ENCODE measurements at places on chromosomes 1 and 21.

- DNase-seq = peak; percentile 75
Measured at GRCh38 chr1:32761253-32761877, 55.8 kb downstream of the YARS1 start.

- DNase-seq = no peak
Measured at GRCh38 chr1:28744184-28744583, 7.4 kb downstream of the YTHDF2 start.

GRCh38 chr1:223820971-223821370 is 24.8 kb downstream of the TP53BP2 start:
- DNase-seq = no peak

GRCh38 chr1:156677616-156678596 is 699 bp upstream of the NES start:
- DNase-seq = peak; percentile 86

GRCh38 chr1:29975036-29975694 is 738.8 kb downstream of the PTPRU start:
- DNase-seq = peak; percentile 57

DNA sequence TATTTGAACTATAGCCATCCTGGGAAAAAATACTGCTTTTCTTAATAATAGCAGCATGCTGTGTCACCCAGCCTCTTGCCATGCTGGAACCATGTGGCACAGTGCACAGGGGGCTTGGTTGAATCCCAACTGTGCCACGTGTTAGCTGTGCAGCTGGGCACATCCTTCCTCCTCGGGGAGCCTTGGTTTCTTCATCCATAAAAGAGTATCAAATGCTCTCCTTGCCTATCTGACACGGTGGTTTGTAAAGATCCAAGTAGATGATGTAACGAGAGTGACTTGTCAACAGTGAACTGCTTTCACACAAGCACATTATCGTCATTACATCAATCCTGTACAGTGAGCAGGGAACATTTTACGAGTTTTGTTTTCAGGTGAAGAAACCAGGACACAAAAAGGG is 24.4 kb downstream of the VASH2 start:
- DNase-seq = no peak

DNA sequence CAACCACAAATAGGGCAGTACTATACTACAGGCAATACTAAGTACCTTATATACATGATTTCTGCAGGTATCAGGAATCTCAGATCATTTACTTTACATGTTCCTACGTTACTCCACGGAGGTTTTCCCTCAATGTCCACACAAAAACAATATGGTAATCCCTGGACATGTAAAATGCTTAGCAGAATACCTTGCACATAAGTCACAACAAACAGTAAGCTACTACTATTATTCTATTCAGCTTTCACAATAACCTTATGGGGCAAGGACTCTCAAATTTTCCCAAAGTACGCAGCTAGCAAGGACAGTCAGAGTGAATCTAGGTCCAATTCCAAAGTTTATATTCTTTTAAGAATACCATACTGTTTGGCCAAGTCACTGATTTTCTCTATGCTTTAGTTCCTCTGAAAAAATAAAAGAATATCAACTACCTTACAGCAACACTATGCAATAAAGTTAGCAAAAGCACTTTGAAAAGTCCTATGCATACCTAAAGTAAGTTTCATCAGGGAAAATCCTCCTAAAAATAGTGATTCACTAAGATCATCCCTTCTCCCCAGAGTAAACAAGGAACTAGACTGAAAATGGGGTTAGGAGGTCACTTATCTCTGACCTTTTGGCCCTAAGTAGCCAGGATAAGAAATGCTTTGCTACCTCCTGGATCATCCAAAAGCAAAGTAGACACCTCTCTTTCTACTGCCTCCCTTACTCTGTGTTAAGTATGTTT is 67.4 kb downstream of the LUZP1 start:
- DNase-seq = peak; percentile 67

DNA sequence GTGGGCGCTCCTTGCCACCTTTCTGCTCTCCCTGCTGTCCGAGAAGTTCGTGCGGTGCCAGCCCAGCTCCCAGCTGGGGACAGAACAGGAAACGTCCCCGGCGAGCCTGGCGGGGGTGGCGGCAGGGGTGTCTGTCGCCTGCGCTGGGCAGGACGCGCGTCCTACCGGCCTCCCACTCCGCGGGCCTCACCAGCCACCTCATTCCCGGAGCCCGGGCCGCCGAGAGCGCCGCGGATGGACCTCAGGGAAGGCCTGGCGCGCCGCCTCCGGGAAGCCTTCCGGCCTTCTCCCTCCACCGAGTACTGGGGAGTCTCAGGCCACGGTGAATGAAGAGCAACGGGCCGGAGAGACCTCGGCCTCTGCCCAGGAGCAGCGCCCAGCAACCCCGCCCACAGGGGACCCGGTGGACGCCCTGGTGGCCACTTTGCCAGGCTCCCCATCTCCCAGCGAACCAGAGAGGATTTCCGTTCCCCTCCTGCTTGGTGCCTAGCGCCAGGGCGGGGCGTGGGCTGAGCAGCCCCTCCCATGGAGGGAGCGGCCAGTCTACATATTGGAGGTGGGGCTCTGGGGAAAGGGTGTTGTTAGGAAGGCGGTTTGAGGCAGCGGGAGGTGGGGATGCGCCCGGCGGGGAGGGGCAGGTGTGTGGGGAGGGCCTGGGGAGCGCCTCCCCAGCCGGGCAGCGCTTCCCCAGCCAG is 9.5 kb upstream of the TNFRSF14 start:
- peak; percentile 89 for DNase-seq

DNA sequence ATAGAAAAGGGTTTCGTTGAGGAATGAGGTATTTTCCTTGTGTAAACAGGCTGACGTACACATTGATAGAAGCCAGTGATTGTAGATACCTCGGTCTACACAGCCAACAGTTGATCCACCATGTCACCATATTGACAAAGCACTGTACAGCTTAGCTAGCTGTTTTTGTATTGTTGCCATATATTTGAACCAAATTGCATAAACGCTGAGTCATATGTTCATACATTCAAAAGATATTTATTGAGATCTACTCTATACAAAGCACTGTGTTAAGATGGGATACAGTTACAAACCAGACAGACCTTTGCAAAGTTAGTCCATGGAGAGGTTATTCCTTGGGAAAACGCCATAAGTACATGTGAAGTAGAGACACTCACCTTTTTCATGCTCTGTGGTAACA is 132.4 kb upstream of the ATP1B1 start:
- DNase-seq = no peak

GRCh38 chr1:110011527-110012041 is 22.8 kb upstream of the STRIP1 start:
- DNase-seq = peak; percentile 73

DNA sequence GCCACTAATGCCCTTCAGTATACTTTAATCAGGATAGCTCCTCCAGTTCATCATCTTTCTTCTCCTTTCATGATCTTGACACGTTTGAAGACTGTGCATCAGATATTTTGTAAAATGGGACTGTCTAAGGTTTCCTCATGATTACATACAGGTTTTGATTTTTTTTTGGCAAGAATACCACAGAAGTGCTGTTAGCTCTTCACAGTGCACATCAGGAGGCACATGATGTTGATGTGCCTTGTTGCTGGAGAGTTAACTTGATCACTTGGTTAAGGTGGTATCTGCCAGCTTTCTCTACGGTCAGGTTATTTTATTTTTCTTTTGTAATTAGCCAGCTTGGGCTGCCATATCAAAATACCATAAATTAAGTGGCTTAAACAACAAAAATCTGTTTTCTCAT is 128.6 kb upstream of the IVNS1ABP start:
- no peak for DNase-seq

DNA sequence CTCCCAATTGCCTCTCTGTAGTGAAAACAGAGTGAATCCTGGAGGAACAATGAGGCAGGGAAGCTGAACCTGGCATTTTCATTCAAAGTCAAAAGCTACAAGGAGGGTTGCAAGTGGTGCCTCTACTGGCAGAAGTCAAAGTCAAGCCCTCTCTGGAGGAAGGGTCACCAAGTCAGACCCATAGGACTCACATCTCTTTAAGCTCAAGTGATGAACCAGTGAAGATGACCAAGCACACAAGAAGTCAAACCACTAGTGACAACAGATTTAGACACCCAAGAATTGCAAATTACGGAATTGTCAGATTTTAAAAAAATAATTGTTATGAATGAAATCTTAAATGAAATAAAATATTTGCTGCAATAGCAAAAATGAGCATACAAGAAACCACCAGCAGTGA is 81.1 kb upstream of the ATP1B1 start:
- no peak for DNase-seq

GRCh38 chr21:37000381-37000780 is 6.1 kb upstream of the RIPPLY3 start:
- DNase-seq = peak; percentile 11

GRCh38 chr1:214135886-214136285 is 145.1 kb upstream of the SMYD2 start:
- DNase-seq = peak; percentile 51

DNA sequence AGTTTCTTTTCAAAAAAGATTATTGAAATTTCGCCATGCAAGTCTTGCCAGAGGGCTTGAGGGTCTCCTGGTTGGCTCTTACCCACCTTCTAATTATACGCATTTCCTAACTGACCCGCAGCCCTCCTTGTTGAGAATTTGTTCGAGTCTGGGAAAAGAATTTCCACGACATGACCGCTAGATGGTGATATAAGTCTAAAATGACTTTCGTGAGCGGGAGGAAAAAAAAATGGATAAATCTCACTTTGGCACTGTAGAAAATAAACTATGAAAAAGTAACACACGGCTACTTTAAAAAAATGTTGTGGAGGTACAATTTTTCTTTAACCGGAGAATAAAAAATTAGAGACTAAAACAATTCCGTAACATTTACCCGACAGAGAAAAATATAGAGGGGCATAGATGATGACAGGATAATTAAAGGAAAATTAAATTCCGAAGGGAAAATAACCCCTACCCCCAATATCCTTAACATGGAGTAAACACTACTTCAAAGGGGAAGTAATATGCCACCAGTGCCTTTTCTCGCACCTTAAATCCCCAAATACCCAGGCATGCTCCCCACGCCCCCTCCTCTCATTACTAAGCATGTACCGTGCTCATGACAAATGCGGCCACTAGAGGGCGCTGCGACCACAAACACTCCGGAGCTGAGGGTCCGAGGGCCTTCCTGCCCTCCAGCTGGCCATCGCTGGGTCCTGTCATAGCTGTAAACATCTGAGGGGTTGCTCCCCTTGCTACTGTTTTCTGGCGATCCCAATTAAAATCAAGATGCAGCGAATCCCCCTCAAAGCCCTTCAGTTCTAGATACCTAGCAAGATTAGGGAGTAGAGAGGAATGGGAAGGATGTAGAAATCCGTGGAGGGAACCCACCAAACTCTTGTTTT is 266.9 kb downstream of the ASTN1 start:
- peak; percentile 63 for DNase-seq

GRCh38 chr21:30072496-30072895 is 94.1 kb downstream of the CLDN17 start:
- DNase-seq = no peak

- peak; percentile 30 for DNase-seq
Measured at GRCh38 chr1:185309566-185309965, 7.5 kb downstream of the IVNS1ABP start.

DNA sequence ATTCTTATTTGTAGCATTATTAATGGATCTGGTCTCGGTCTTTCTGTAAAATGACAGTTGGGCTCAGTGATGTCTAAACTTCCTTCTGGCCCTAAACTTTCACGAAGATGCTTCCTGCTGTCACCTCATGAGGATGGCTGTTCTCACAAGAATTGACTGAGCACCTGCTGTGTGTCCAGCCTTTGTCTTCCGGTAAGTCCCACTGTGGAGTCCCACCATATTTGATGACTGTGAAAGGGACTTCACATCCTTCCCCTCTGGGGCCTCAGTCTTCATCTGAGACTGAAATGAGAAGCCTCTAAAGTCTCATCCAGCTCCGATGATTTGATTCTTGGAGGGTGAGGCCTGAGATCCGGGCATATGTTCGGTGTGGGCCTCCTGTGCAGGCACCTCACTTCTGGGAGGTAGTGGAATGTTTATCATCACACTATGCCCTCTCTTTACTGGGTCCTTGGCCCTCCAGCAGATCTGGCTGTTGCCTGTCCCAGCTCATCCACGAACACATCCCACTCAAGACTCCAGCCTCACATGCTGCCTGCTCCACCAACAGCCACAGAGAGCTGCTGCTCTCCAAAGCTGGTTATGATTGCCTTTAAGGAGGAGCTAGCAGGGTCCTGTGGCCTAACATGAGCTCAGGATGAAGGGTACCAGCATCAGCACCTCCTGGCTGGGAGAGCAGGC is 95.8 kb downstream of the KCNN3 start:
- DNase-seq = no peak

DNA sequence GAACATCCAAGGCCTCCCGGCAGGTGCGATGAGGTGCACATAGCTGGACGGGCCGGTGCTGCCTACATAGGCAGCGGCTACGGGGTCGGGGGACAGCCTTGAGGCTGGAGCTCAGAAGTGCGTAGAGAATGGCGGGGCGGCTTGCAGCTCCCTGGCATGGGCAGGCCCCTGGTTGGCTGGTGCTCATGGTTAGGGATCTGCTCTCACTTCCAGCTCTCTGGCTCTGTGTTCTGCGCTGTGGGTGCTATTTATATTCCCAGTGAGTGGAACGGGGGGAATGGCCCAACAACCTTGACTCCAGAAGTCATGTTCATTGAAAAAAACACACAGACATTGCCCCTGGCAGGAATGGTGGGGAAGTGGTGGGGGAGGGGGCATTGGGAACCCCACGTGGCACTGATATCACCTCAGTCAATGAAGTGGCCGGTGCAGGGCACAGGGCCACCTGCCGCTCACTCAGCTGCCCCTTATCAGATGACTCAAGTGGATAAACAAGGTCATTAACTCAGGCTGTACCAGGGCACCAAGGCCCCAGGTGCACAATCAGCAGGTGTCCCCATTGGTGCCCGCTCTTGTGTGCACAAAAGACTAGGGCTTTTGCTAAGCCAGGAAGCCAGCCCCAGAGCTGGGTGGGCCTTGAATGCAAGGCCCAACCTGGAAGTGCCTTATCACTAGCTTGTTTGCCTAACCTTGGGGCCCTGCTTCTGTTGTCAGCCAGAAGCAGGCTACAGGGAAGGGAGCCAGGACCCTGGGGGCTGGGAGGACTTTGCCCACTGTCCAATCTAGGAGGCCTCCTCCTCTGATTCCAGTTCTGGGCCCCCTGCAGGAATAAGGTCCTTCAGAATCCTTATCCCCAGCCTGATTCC is at the start of gene NR0B2:
Gene NR0B2, minus strand, starts transcription at position 222 of the 866 bp plus-strand sequence. Its CDS starts 35 bp downstream, at position 187.
- no peak for DNase-seq

- DNase-seq = peak; percentile 87
Measured at GRCh38 chr1:31815752-31816500, at the start of gene SPOCD1. TSS of gene SPOCD1 (minus strand) at chr1:31816022. CDS start at chr1:31815333, 689 bp downstream.

DNA sequence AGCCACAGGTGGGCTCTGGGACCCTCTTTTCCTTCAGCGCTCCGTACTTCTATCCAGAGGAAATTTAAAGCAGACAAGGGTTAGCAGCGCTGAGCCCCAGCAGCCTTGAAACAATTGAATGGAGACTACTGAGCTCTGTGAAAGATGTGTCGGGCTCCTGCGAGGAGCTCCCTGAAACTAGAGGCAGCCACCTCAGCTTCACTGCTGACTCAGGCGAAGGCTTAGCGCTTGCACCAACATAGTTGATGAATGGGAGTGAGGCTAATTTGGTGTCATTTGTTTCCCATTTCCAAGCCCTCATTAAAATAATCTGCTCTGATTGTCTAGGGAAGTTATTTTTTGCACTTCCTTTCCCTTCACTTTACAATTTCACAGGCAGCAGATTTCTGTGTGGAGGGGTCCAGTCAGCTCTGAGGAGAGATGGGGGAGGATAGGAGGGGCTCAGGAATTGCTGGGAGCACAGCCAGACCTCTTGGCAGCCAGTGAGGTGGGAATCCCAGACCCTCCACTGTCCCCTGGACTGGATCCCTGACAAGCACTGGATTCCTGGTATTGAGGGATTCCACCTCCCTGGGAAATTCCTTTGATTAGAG is 398.9 kb upstream of the PLXNA2 start:
- no peak for DNase-seq

- DNase-seq = no peak
Measured at GRCh38 chr1:86447198-86447790, 21.4 kb upstream of the CLCA1 start.

All from EH (cell line).